ENCODE measurements at places on chromosomes 5 and 9.

GRCh38 chr5:123787635-123788034, 275.7 kb downstream of the CSNK1G3 start:
- no peak for DNase-seq

DNA sequence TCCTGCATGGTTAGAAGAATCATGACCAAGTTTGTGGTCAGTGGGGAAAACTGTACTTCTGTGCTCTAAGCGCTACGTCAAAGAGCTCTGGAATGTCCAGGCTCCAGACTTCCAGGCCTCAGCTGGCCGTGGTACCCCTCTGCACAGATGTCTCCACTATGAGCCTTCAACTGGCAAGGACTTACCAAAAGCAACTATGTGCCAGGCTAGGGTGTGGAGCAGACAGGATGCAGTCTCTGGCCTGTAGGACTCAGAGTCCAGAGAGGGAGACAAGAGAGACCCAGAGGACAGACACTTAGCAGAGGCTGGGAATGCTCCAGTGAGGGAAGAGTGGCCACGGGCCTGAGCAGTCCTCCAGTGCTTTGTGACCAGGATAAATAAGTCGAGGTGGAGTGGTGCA, 31.0 kb upstream of the TCF7 start:
- DNase-seq: no peak

GRCh38 chr9:83056911-83057310, 6.0 kb downstream of the RASEF start:
- DNase-seq: no peak

DNA sequence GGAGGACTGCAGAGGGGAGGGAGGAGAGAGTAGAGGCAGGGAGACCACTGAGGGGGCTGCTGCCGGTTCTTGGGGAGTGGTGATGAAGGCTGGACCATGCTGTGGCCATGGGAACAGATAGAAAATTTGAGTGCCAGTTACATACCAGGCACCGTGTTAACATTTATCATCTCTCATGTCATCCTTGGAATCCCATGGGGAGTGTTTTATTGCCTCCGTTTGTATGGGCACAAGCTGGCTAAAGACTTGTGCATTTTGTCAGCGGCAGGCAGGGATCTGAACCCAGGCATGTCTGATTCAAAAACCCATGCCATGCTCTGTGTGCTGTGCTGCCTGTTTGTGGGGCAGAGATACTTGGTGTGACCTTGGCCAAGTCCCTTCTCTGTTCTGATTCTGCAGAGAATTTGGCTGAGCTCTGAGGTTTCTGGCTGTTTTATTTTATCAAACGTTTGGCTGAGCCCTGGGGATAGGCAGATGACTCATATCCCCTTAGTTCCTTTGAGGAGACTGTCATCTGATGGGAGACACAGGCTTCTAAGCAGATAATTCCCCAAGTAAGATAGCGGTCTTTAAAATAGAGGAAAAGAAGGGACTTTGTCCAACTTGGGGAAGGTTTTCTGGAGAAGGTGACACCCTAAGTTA, 22.2 kb downstream of the COL27A1 start:
- DNase-seq: no peak

DNA sequence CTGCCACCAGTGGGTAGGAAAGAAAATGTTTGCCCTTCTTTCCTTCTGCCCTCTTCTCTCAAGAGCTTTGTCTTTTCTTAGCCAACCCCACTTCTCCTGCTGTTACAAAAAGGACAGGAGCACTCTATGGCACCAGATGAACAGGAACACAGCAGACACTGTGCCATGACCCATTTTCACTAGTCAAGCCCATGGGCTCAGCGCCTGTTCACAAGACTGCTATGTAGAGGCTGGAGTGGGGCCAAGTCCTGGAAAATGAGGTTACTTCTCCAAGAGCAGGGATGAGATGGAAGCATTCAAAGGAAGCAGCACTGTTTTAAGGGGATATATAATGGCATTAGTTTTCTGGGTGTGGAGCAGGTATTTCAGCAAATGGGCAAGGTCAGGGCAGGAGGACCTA, 46.8 kb upstream of the GRAMD2B start:
- DNase-seq: no peak
